Activated naive CD4-positive, alpha-beta T cell treated with Interleukin-2 at 50 U/mL for 16 hours (primary cell): ENCODE measurements at places on chromosomes 1 and 21.

DNA sequence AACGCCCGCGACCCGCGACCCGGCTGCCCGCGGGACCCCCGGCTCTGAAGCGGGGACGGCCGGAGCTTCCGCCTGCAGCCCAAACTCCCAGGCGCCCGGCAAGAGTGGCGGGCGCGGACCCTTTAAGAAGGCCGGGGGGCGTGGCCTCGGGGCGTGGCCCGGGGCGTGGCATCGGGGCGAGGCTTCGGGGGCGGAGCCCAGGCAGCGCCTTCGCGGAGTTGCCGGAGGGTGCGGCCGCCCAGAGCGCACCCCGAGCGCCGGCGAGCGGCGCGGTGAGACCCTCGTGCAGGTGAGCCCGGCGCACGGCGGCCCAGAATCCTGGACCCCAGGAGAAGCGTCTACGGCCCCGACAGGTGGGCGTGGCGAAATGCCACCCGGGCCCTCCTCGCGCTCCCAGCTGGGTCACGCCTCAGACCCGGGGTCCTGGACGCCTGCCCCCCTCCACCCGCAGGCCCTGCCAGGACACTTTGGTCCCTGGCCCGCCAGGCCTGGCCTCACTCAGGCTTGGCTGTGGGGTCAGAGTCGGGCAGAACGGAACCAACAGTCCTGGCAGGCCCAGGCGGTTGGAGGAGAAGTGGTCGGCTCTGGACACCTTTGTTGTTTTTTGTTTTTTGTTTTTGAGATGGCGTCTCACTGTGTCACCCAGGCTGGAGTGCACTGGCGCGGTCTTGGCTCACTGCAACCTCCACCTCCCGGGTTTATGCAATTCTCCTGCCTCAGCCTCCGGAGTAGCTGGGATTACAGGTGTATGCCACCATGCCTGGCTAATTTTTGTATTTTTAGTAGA, 14.4 kb downstream of the RNF223 start:
- DNase-seq: peak; percentile 95

GRCh38 chr1:230016159-230016558, 50.9 kb upstream of the GALNT2 start:
- no peak for DNase-seq

GRCh38 chr1:206856674-206857464, 8.6 kb upstream of the IL20 start:
- no peak for DNase-seq

DNA sequence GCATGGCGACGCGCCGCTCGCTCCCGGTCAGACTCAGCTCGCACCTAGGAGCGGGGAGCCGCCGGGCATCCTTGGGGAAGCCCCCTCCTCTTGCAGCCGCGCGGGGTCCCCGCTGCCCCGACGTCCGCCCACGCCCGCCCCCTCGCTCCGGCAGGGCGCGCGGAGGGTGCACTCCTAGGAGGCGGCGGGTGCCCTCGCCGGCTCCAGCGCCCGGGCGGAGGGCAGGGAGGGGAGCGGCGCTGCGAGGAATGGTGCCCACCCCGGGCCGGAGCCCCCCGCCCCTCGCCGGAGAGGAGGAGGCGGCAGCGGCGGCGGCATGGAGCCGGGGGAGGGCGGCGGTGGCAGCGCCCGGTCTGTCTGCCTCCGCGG, 488 bp downstream of the FAM78B start:
- DNase-seq: no peak

- no peak for DNase-seq
These were observed 58.6 kb downstream of the RPRD2 start for GRCh38 chr1:150422541-150422940.

- no peak for DNase-seq
These were observed 255.7 kb downstream of the OMA1 start for GRCh38 chr1:58290685-58291372.

- no peak for DNase-seq
These were observed 55.0 kb downstream of the SLC35D1 start for GRCh38 chr1:66998972-66999371.

- DNase-seq: no peak
These were observed 103.9 kb upstream of the TSPAN2 start for GRCh38 chr1:115193046-115193828.

- DNase-seq: no peak
These were observed 50.8 kb downstream of the TGFBR3 start for GRCh38 chr1:91835087-91835521.

- peak; percentile 73 for DNase-seq
These were observed 1.9 kb downstream of the LY9 start for GRCh38 chr1:160797861-160798273.

DNA sequence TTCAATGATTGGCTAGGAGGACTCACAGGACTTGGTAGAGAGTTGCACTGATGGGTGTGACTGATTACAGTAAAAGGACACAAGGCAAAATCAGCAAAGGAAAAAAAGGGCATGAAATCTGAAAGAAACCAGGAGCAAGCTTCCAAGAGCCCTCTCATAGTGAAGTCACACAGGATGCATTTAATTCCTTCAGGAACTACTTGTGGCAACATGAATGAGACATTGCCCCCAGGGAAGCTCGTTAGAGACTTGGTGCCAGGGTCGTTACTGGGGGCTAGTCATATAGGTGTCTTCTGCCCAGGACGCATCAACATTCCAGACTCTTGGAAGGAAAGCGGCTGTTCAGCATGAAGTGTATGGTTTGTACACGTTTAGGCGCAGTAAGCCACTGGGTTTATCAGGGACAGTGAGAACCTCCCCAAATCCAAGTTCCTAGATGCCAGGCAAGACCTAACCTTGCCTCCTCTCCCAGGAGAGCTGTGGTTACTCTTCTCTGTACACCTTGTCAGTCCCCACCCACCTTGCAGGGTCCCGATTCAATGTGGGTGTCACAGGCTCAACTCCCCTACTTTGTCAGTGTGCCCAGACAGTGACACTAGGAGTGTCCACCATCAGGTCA, 26.0 kb upstream of the C2CD2 start:
- DNase-seq: no peak

DNA sequence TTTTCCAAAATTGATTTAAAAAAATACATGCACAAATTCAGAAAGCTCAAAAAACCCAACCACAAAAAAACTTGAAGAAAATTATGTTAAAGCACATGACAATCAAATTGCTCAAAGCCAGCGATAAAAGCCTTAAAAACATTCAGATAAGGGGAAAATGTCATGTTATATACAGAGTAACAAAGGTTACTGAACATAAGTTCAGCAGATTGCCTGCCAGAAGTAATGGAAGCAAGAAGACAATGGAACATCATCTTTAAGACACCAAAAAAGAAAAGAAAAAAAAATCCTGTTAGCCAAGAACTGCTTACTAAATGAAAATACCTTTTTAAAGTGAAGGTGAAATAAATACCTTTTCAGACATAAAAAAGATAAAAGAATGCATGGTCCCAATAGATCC, 147.2 kb upstream of the SGIP1 start:
- DNase-seq: no peak

GRCh38 chr21:29504751-29505321, 206.1 kb downstream of the BACH1 start:
- DNase-seq: no peak

- no peak for DNase-seq
These were observed 114.8 kb downstream of the DNAH14 start for GRCh38 chr1:225044258-225044657.

GRCh38 chr1:198107091-198107501, 49.7 kb upstream of the NEK7 start:
- DNase-seq: no peak

DNA sequence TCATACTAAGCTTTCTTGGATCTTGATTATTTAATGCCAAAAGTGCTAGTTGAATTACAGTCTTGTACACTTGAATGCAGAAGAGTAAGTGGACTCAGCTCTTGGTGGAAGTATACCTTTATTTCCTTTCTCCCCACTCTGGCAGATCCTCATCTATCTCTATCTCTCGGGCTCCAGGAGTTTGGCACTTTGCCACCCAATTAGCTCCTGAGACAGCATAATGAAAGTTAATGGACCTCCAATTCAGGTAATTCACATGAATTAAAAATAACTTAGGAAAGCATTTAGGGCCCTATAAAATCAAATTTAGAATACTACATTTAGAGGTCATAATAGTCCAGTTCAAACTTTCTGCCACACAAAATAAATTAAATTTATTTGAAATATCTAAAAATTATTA, 67.4 kb downstream of the OLFM3 start:
- no peak for DNase-seq

GRCh38 chr1:87327376-87328271, 1.1 kb upstream of the LMO4 start:
- no peak for DNase-seq

GRCh38 chr1:101203820-101204540, 32.8 kb upstream of the S1PR1 start:
- DNase-seq: no peak

DNA sequence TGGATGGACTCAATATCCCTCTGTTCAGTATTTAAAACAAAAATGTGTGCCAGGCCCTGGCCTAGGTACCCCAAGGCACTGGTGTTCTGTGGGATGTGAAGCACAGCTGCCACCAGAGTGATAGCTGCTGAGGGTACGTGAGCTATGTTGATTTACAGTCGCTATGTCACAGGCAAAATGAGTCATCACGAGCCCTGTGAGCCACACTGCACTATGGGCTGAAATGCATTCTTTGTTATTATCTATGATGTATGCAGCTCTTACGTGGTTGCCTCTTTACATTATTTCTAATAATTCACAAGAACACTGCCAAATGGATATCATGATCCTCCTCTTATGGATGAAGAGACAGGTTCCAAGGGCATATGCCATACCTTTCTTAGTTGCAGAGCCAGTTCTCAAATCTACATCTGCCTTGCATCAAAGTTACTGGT, 2.1 kb downstream of the TEX38 start:
- DNase-seq: no peak
